ENCODE measurements at places on chromosomes 5 and 9.
A peak's percentile ranks its signal among the peaks of the same experiment; 100 is the strongest.

DNA sequence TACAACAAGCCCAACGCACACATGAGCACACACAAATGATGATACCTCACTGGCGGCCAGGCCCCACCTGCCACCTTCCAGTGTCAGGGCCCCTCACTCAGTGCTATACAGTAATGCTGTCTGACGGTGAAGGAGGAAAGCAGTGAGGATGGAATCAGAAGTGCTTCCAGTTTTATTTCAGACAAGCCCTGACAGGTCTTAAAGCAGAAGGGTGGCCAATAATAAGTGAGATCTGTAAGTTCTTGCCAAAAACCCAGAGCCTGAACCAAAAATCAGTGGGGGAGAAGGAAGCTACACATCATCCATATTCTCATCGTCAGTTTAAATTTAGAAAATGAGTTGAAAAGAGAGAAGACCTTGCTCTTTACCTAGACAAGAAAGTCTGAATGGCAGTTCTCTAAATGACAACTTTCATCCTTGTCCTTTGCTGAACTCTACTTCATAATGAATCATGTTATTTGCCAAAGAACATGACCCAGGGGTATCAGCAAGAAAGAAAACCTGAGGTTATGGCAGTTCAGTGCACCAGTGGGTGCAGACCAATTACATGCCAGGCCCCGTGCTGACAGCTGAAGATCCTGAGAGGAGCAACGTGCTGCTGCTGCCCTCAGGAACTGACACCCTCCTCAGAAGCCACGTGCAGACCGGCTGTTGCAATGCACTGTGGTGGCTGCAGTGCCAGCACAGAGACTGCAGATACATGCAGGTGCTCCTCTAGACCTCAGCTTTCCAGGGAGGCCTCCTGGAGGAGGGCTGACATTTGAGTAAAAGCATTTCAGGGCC lies 118.7 kb downstream of the DROSHA start:
- DNase-seq, result peak; percentile 1

- DNase-seq, result no peak
Measured at GRCh38 chr9:86909388-86909787, 37.9 kb downstream of the GAS1 start.

DNA sequence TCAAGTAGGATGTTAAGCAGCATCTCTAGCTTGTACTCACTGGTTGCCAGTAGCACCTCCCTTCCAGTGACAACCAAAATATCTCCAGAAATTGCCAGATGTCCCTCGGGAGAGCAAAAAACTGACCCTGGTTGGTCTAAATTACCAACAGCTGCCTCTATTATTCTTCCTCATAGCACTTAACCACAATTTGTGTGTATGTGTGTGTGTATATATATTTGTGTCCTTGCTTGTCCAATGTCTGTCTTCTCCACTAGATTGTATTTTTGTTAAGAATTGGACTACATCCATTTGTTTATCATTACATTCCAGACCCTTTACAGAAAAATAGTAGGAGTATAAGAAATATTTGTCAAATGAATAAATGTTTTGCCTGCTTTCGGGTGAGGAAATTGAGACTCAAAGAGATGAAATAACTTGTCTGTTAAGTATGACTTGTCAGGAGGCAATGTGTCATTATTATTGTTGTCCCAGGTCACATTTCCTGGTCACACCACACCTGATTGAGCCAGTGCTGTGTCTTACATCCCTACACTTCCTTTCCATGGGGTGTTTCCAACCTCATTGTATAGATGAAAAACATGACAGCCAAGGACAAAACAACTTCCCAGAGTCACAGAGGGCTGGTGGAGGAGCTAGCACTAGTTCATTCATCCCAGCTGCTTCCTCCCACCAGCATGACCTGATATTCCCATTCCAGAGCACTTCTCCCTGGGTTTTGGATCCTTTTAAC lies 11.4 kb upstream of the GRPEL2 start:
- DNase-seq, result no peak

- DNase-seq, result no peak
Measured at GRCh38 chr9:110129425-110129824, 78.5 kb downstream of the C9orf152 start.

- no peak for DNase-seq
Measured at GRCh38 chr5:143435210-143435657, 31.7 kb upstream of the NR3C1 start.

GRCh38 chr5:14595189-14595588 lies 13.6 kb downstream of the OTULINL start:
- no peak for DNase-seq

DNA sequence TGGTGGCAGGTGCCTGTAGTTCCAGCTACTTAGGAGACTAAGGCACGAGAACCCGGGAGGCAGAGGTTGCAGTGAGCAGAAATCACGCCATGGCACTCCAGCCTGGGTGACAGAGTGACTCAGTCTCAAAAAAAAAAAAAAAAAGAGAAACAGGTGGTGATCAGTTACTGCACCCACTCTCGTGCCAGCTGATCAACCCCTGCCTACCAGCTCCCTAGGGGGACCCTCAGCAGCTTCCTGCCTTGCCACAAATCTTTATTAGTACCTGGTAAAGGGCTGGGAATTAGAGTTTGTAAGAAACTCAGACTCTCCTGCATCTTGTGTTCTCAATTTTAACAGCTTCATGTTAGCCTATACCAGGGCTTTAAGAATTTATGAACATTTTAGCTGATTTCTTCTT lies 914.9 kb downstream of the EFNA5 start:
- no peak for DNase-seq

DNA sequence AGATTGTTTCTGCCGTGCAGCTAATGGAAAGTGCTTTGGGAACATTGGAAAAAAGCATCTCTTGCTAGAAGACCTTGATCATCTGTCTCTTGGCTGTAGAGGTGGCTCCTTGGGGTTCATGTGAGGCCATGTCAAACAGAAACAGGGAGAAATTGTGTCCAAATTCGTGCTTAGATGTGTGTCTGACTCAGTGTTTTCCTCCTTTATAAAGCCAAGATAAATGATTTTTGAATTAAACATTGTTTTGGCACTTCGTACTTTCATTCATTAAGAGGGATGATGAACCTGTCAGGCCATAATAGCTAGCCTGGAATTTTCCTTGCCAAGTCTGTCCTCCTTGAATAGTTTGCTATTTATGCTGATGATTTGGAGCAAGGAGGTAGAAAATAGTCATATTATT lies 143.8 kb downstream of the FBXL7 start:
- no peak for DNase-seq
